ENCODE measurements at places on chromosomes 2 and 18.

GRCh38 chr2:107384422-107384821 lies 442.3 kb upstream of the RGPD4 start:
- no peak for DNase-seq

DNA sequence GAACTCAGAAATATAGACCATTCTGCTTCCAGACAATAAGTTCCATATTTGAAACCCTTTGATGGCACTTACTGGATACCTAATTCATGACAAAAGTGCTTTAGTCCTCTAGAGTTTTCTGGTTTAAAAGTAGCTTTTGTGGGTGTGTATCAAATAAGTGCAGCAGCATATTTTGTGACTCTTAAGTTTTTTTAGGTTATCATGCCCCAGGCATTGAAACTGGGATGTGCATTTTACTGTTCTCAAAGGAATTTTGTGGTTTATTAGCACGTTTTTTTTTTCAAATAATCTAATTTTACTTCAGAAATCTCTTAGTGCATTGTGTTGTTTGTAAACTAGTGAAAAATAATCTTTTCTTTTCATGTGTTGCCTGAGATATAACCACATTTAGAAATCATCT lies 1.5 kb downstream of the XRCC5 start:
- DNase-seq, result no peak

DNA sequence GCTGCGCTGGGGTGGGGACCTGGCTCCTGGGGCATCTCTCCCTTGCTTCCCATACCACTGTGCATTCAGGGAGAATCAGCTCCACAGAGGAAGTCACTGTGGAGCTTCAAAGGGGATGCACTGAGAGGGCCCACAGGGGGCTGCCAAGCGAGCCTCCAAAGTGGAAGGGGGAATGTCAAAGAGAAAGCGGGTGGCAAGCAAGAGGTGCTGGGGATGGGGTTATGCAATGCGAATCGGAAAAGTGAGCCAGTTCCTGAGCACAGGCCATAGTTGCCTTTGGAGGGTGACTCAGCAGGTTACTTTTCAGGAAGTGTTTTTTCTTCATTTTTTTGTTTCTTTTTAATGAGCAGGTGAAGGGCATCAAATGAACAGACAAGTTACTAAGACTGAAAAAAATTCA lies 17.6 kb downstream of the PMAIP1 start:
- DNase-seq, result no peak

- DNase-seq, result no peak
These were observed 4.7 kb downstream of the NBAS start for GRCh38 chr2:15556311-15556930.

GRCh38 chr2:221255862-221256261 lies 316.2 kb downstream of the EPHA4 start:
- DNase-seq, result no peak

- DNase-seq, result no peak
These were observed 217.7 kb upstream of the SMAD7 start for GRCh38 chr18:49168281-49168985.

GRCh38 chr2:127277028-127277427 lies 16.9 kb downstream of the ERCC3 start:
- no peak for DNase-seq

- no peak for DNase-seq
These were observed 13.2 kb upstream of the KCMF1 start for GRCh38 chr2:84957771-84958134.

GRCh38 chr2:132951008-132951714 lies 281.2 kb upstream of the LYPD1 start:
- no peak for DNase-seq

DNA sequence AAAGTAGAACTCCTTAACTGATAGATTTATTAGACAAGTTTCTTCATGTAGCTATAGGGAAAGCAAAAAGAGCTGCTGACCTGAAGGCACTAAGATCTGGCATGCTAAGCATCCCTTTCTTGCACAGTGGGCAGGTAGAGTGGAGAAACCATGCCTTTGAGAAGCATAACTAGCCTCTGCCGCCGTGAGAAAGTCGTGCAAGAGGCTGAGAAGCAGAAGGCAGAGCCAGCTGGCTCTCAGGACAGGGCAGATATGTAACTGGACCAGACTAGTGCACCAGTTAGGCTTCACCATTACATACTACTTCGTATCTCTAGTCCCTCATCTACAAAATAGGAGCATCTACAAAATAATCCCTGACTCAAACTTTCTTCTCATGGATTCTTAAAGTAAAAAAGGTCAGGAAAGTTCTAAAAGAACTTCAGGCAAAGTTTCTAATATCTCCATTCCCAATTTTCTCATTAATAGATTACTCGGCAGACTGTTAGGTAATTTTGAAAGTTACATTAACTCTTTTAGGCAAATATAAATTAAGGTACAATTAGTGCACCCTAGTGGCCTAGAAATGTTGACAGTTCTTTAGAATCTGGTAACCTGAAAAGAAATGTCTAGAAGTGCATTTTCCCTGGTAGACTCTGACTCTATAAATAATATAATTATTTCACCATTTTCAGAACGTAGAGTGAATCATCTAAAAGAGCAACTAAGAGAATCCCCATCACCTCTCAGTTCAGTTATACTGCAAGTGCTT lies 10.3 kb downstream of the ERBB4 start:
- DNase-seq, result no peak

- DNase-seq, result peak; percentile 74
These were observed 110.9 kb upstream of the CCDC150 start for GRCh38 chr2:196528486-196529223.

- DNase-seq, result peak; percentile 23
These were observed 13.2 kb downstream of the MEMO1 start for GRCh38 chr2:31997653-31998052.

DNA sequence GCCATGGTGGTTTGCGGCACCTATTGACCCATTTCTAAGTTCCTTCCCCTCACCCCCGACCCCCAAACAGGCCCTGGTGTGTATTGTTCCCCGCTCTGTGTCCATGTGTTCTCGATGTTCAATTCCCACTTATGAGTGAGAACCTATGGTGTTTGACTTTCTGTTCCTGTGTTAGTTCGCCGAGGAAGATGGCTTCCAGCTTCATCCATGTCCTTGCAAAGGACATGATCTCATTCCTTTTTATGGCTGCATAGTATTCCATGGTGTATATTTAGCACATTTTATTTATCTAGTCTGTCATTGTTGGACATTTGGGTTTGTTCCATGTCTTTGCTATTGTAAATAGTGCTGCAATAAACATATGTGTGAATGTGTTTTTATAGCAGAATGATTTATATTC lies 183.6 kb downstream of the GBX2 start:
- DNase-seq, result no peak

DNA sequence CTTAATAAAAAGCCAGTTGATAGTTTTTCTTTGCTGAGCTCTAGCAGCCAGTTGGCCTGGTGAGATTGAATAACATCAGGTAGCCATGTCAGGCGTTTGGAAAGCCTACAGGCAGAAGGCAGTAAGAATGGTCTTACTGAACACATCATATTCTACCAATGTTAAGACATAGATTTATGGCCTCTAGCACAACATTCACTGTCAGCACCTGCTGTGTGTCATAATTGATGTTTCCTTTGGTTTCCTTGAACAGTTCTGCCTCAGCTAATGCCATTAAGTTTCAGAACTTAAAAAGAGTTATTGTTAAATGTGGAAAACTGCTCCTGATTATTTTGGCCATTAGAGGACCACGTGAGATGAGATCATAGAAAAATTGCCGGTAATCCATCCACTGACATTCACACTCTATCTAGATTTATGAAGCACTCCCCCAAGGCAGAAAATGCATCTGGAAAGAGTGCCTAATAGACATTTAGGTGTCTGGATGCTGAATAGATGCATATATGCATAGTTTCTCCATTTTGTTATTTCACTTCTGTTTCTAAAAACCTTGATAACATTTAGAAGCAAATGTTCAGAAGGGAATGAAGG lies 434.7 kb downstream of the PTPRM start:
- no peak for DNase-seq

- DNase-seq, result no peak
These were observed 150.2 kb downstream of the TTC32 start for GRCh38 chr2:19751631-19752030.

GRCh38 chr2:862731-863466 lies 87.8 kb upstream of the SNTG2 start:
- no peak for DNase-seq

- DNase-seq, result no peak
These were observed 98.7 kb upstream of the MGAT5 start for GRCh38 chr2:134155134-134155533.

GRCh38 chr18:55477499-55477859 lies 110.5 kb downstream of the TCF4 start:
- DNase-seq, result peak; percentile 45
